ENCODE measurements at places on chromosomes 6 and 20.

- DNase-seq: no peak
Measured at GRCh38 chr6:142693441-142693840, 251.5 kb downstream of the HIVEP2 start.

DNA sequence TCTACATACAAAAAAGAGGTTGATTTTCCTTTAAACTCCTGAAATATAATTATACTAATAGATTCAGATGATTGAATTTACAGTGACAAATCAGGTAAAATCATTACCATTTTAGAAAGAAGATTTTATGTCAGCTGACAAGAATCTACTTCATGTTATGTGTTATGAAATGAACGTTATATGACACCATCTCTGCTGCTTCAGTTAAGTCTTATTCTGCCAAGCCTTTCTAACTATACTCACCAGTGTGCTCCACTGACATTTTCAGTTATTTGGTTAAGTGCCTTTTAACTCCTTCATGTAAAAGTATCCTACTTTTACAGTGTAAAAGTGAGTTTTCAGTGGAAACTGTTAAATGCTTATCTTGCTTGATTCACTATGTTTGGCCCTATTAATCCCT, 80.4 kb downstream of the RWDD2A start:
- DNase-seq: no peak

DNA sequence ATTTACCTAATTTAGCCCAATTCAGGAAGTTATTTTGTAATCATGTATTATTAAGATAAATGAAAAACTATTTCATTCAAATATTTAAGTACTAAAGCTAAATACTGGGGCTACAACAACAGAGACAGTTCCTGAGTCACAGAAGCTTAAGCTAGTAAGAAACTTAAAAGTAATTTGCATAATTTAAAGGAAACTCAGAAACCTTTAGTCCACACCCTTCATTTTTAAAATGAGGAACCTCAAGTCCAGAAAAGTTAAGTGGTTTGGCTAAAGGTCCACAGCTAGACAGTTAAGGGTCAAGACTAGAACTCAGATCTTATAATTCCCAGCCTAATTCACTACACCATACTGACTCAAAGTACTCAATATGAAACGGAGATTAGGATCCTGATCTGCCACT, 7.2 kb downstream of the LMBRD1 start:
- no peak for DNase-seq

DNA sequence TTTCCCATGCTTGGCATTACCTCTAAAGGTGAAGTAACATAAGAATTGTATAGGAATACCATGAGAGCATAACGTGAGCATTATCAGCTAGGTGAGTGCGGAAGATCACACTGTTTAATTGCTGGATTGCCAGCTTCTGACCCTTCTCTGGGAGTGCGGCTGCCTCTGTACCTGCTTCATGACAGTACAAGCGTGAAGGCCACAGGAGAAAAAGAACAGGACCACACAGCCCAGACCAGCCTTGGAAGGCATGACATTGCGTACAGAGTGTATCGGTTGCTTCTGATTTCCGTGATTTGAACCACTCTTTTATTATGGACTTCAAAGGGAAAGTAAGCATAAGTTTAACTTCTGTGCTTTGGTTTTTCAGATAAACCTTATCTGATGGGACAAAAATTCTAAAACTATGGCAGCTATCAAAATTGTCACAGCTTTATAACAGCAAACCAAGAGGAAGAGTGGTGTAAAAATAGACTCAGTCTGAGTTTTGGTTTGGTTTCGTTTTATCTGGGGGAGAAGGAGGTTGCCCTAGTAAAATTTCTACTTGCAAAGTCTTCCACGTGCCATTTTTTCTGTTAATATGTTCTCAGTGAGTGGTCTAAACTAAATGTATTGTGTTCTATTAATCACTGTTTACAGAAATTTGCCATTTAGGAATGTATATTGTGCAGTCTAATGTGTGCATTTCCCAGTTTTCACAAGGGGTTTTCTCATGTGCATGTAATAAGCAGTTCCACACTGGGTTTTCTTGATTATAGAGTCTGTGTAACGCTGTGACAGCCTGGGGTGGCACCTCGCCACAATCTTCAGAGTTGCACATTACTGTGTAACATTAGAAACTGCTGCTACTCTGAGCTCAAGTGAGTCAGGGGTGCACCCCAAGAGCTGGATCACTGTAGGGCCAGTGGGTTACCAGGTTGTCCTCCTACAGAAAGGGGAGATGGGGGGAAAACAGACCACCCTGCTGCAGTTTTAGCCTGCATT, 97.3 kb downstream of the RPP40 start:
- no peak for DNase-seq

DNA sequence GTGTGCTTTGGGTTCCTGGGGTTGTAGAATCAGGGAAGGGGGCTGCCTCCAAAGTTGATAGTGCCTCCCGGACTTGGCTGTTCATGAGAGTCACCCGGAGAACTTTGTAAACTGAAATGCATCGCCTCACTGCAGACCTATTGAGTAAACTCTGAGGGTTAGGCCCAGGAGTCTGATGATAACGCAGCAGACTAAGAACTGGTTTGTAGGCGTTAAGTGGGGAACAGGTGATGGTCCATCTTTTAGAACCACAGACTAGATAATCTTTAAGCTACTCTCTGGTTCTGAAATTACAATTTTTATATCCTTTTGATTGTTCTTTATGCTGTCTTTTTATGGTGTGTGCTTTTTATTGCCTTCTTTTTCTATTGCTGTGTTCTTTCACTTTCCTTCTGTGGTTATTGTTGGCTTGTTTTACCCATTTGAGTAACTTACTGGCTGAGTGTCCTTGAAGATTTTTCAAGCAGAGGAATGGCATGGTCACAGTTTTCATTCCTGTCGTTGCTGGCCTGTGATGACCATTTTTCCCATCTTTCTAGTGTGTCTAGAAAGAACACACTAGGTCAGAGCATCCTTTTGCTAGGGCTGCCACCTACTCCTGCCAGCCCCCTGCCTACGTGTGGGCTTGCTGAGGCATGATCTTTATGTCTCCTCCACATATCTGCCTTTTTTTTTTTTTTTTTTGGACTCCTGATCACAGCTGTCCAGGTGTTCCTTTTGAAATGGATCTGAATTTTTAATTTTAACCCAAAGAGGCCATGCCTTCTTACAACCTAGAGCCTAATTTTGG, 30.9 kb downstream of the LRRC1 start:
- no peak for DNase-seq

GRCh38 chr20:1287787-1288569, 21.9 kb downstream of the SNPH start:
- DNase-seq: no peak

DNA sequence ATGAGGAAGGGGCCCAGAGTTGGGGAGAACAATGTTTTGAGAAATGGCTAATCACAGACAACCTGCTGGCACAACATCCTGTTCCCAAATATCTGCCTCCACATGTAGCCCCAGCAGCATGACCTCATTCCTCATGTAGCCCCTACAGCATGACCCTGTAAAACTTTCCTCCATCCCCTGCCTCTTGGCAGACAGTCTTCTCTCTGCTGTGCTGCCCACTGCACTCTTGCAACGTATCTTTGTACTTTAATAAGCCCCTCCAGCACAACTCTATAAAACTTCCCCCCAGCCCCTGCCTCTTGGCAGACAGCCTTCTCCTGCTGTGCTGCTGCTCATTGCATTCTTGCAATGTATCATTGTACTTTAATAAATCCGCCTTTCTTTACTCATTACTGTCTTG, 278.8 kb downstream of the HDGFL1 start:
- no peak for DNase-seq

DNA sequence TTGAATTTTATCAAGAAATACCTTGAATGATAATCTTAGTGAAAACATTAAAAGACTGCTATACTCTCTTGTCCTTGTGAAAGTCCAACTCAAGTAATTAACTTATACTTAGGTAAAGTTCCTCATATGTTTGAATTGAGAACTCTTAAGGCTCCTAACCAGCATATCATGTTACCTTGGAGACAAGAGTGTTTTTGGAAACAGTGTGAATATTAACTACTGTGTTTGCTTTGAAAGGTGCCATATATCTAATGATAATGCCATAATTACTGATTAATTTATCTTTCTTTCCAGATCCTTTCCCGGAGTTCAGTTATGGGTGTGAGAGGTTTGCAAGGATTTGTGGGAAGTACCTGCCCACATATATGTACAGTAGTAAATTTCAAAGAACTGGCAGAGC, 10.5 kb downstream of the FAM120B start:
- DNase-seq: peak; percentile 7

- DNase-seq: no peak
Measured at GRCh38 chr6:158206740-158207421, 38.7 kb downstream of the GTF2H5 start.

- DNase-seq: no peak
Measured at GRCh38 chr6:149480502-149481280, 4.1 kb downstream of the ZC3H12D start.

GRCh38 chr6:38169977-38170526, 350.5 kb downstream of the ZFAND3 start:
- DNase-seq: peak; percentile 91

DNA sequence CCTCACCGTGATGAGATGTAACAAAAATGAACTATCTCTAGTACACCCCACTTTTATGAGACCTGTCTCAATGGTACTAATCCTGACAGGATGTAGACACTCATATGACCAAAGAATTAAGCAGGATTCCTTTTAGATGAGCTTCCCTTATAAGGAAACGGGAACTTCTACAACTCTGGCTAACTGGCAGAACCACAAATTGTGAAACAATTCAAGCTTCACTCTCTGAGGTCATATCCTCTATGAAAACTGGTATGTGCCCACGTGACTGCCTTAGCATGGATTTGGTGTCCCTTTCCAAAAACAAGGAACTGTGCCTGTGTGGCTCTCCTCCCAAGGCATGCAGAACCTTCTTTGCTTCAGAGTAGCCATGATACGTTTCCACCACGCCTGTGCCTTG, 14.1 kb upstream of the CPNE5 start:
- DNase-seq: no peak

- DNase-seq: no peak
Measured at GRCh38 chr6:151276112-151276740, 36.5 kb downstream of the AKAP12 start.

- DNase-seq: no peak
Measured at GRCh38 chr6:5178806-5179205, 81.9 kb downstream of the LYRM4 start.

DNA sequence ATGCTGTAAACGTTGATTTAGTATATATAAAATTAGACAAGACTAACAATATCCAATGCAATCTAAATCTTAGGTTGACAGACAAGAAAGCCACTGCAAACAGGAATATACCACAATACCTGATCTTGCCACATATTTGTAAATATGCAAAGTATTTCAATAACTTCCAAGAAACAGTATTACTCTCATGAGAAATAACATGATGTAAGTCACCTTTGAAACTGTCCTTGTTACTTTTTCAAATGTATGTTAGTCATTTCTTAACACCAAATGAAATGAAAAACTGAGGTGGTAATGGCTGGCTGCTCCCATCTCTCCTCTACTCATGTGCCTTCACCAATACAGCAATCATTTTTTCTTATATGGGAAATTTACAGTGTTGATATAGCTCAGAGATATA, 118.7 kb downstream of the ATG5 start:
- DNase-seq: no peak

DNA sequence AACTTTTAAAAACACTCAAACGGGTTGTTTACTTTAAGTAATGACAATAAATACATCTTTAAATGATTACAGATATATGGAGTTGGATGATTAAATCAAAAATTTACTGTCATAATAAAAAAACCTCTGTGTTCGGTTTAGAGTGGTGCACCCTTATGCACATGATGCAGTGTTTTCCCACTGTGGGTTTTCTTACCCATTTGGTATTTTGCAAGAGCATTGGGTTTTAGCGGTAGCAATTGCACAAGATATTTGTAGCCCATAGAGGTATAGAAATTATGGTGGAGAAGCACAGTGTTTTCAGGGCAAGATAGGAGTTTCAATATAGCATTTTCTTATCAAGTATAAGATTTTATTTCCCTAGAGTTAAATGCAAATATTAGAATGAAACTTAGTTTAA, 410.8 kb upstream of the PLCB4 start:
- no peak for DNase-seq

GRCh38 chr6:142485256-142485655, 183.4 kb downstream of the ADGRG6 start:
- peak; percentile 12 for DNase-seq

GRCh38 chr6:134826889-134827737, 122.8 kb downstream of the ALDH8A1 start:
- no peak for DNase-seq

- DNase-seq: peak; percentile 77
Measured at GRCh38 chr20:45344168-45344860, 3.9 kb downstream of the SDC4 start.

DNA sequence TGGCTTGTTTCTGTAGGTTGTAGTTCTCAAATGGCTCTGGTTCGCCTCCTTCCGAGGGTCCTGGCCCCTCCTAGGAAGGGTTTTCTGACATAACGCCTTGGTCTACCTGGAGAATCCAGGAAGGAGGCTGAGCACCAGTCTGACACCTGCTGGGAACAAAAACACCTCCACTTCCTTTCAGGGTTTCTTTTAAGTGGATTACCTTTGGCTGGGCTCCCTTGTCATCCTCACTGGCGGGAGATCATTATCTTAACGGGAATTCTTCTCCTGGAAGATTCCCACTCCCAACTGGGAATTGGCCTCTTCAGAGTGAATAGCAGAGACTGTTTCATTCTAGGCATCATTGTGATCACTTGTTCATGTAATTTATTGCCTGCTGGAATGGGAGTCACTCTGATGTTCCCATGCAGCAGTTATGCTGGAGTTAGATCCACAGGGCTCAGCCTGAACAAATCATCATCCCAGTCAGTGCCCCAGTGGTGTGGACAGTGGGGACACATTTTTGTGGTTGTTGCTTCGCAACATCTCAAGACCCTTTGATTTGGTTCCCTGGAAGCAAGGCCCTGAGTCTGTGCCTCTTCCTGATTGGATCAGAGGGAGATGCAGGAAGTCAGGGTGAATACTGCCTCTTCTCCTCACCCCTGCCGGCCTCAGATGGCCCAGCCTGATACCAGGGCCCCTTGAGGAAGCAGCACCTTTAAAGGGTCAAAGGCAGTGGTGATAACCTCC, 49.1 kb downstream of the LYRM2 start:
- no peak for DNase-seq

DNA sequence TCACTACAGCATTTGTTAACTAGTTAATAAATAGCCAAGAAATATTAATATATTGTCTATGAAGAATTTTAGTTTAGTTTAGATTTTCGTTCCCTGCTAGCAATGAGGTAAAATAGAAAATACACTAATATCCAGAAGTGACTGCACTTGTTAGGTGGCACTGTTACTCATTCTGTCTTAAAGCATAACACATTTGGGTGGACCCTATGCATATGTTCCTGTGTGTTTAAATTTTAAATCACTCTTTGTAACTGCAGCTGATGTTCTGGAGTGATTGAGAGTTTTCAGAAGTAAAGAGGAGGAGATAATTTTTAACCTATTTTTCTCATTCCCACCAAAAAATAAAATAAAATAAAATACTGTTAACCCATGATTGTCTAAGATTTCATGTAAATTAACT, 73.9 kb upstream of the SOX4 start:
- DNase-seq: no peak

DNA sequence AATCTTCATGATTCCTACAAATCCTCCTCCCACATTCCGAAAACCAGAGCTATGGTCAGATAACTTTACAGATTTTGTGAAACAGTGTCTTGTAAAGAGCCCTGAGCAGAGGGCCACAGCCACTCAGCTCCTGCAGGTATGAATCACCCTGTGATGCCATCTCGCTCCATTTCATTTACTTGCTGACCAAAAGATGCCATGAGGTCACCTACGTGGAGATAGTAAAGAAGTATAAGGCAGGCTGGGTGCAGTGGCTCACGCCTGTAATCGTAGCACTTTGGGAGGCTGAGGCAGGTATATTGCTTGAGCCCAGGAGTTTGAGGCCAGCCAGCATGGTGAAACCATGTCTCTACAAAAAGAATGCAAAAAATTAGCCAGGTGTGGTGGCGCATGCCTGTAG, 30.9 kb downstream of the STK4 start:
- DNase-seq: no peak

Data from DMS53 (cell line).